Right forelimb (tissue), 1 donor: ENCODE measurements at places on chromosomes 3 and 15.

DNA sequence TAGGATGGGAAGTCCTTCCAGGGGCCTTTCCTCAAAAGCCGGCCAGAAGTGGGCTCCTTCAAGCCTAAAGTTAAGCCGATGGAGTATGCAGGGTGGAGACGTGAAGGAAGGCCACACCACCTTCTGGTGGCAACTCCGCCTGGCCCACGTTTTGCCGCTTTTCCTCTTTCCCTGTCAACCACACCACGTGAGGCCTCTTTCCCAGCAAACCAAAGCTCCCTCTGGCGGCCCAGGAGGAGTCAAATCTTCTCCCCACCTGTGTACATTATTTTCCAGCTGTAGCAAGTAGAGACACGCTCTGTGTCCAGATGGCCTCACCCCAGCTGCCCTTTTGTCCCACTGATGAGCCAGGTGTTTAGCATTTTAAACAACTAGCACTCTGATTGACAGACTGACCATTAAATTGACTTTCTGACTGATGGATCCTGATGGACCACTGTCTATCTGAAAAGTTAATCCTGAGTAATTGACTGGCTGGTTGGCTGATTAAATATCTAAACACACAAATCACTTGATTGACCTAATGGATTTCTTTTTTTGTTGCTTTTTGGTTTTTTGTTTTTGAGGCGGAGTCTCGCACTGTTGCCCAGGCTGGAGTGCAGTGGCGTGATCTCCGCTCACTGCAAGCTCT lies 59.6 kb upstream of the ZBTB38 start:
- no peak for DNase-seq

DNA sequence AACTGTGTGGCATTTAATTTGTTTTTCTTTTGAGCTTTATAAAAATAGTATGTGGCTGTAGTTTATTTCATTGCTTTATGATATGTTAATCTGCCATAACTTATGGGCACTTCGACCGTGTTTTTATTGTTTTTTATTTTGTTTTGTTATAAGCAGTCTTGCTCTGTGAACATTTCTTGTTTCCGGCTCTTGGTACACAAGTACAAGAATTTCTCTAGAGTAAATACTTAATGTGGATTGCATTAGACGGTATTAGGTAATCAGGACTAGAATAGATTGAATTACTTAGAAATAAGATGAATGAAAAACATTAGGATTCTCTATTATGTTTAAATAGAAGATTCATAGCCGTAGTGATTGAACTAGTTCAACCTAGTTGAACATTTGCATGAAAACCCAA lies 2.1 kb downstream of the ZFAND6 start:
- DNase-seq, result no peak

DNA sequence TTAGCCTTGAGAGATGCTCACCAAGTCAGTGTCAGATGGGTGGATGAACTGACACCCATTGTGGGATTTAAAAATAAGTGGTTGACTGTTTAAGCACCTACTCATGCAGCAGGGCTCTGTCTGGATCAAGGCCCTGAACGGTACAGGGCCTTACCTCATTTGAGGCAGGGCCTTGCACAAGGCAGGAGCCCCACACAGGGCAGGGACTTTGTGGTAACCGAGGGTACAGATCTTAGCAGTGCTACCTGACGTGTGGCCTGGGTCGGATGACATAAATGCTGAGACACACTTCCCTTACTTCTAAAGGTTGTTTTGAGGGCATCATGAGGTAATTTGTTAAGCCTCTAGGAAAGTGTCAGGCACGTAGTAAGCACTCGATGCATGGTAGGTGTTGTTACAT lies 59.5 kb upstream of the PLXNA1 start:
- DNase-seq, result no peak

- DNase-seq, result no peak
Observed at GRCh38 chr15:64315216-64315615, 40.8 kb downstream of the CSNK1G1 start.

DNA sequence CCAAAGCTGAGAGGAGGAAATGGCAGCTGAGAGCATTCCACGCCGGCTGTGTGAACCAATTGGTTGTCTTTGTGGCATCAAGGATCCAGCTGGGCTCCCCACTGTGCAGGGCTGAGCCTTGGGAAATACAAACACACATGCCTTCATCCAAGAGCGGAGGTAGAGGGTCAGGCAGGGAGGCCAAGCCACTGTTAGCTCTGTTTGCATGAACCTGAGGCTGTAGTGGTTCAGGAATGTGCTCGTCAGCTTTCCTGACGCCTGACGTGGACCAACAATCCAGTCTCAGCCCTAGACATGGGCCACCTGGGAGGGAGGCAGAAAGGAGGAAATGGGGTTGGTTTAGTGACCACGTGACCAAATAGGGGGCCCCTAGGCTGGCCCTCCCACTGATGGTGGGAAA lies 276.9 kb downstream of the TLE3 start:
- DNase-seq, result no peak

GRCh38 chr3:1374471-1374870 lies 281.6 kb downstream of the CNTN6 start:
- no peak for DNase-seq
